ENCODE measurements at places on chromosomes 12 and 14.

- no peak for DNase-seq
These were observed 7.3 kb downstream of the STAT6 start for GRCh38 chr12:57103856-57104255.

- DNase-seq = no peak
These were observed 116.2 kb upstream of the TMEM260 start for GRCh38 chr14:56463271-56463890.

DNA sequence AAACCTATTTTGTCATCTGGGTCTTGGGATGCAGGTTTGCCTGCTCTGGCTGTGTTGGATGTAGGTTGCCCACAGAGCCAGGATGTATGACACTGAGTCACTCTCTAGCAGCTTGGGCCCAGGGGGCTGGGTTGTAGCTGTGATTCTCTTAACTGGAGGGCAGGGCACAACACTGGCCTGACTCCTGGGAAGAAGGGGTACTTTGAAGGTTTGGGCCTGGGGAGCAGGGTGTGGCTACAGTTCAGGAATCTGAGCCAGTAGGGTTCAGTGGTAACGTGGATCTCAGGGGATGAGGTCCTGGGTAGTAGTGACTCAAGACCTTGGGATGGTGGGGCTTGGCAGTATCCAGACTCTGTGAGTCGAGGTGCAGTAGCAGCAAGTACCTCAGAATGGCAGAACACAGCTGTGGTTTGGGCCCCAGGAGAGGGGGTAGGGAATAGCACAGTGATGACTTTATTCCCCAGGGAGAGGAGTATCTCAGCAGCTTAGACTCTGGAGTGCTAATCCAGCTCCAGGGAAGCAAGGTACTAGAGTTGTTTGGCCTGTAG lies 25.7 kb downstream of the TBC1D15 start:
- no peak for DNase-seq

- DNase-seq = no peak
These were observed 18.2 kb upstream of the SUSD6 start for GRCh38 chr14:69593018-69593677.

DNA sequence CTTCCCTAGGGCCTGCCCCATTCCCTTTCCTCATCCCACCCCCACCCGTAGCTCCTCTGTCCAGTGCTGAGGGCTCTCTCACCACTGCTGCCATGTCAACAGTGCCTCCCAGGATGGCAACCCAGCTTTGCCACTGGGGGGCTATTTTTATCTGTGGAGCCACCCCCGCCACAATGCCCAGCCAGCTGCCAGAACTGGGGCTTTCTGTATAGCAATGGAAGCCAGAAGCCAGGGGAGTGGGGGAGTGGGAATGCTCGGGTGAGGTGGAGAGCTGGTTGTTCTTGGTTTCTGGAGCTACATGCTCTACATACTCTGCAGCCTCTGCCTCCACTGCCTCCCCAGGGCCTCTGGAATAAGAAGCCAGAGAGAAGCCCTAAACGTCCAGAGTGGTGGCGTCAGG lies 8.9 kb downstream of the PDE1B start:
- DNase-seq = no peak

DNA sequence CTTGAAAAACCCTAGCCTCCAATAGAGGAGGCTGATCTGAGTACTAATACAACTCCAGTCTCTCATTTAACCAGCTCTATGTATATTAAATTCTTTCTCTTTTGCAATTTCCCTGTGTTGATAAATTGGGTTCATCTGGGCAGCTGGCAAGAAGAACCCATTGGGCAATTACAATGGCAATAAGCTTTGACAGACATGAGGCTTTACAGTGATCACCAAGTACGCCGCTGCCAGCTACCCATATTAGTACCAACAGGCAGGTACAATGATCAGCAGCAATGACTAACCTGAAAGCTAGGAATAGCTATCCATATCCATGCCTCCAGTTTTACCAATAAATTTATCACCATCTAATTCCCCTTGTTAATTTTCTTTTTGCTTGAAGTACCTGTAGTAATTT lies 54.5 kb downstream of the OSBPL8 start:
- DNase-seq = no peak

DNA sequence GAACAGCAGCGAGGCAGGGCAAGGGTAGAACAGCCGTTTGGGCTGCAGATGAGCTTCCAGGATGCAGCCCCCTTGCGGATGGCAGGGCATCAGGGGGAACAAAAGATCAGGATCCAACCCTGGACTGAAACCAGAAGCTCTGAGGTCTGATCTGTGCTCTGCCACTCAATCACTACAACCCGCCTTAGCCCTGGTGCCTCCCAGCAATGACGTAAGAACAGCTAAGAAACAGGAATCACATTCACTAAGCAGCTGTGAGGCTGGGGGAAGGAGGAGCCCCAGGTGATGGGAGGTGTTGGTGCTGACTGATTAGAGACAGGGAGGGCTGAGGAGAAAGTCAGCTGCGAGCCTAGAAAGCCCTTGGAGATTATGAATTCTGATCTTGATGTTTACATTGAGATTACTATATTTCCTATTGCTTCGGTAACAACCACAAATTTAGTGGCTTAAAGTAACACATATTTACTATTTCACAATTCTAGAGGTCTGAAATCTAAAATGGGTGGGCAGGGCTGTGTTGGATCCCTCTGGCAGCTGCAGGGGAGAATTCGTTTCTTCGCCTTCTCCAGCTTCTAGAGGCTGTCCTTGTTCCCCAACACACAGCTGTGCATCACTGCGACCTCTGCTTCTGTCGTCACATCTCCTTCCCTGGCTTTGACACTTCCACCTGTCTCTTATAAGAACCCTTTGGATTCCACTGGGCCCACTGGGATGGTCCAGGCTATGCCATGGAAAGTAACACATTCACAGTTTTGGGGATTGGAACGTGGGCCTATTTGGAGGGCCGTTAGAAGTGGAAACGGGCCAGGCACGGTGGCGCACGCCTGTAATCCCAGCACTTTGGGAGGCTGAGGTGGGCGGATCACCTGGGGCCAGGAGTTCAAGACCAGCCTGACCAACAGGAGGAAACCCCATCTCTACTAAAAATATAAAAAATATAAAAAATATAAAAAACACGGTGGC lies 6.1 kb upstream of the CD9 start:
- DNase-seq = peak; percentile 58

- no peak for DNase-seq
These were observed 265.7 kb downstream of the AEBP2 start for GRCh38 chr12:19704966-19705365.

GRCh38 chr14:100402631-100403030 lies 79.5 kb downstream of the SLC25A47 start:
- DNase-seq = no peak

GRCh38 chr14:80324649-80325048 lies 113.3 kb upstream of the DIO2 start:
- DNase-seq = no peak

DNA sequence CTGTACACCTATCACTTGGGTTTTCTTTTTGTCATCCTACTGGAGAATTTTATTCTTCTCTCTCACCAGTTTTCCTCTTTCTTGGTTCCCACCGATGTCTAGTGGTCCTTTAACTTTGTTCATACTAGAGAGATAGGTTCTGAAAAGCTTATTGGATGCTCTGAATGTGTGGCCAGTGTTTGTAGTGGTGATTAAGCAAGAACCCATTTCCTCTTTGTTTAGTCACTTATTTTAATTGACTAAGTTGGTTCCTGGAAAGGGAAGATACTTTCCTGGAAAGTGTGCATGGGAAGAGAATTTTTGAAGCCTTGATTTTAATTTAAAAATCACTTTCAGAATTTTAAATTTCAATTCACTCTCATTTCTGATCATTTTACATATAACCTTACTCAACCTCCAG lies 127.2 kb downstream of the OTOGL start:
- DNase-seq = no peak

All from MM.1S (cell line).